ENCODE measurements at places on chromosomes 6 and 20.

- no peak for DNase-seq
Observed at GRCh38 chr6:92759178-92759577, 660.2 kb downstream of the EPHA7 start.

GRCh38 chr6:25973923-25974555, 11.4 kb downstream of the TRIM38 start:
- DNase-seq, result no peak

GRCh38 chr6:1527073-1527457, 82.7 kb upstream of the FOXC1 start:
- DNase-seq, result no peak

- peak; percentile 77 for DNase-seq
Observed at GRCh38 chr20:973785-974194, 28.3 kb downstream of the RSPO4 start.

GRCh38 chr20:49281059-49281912, 3.4 kb upstream of the ZNFX1 start:
- no peak for DNase-seq

DNA sequence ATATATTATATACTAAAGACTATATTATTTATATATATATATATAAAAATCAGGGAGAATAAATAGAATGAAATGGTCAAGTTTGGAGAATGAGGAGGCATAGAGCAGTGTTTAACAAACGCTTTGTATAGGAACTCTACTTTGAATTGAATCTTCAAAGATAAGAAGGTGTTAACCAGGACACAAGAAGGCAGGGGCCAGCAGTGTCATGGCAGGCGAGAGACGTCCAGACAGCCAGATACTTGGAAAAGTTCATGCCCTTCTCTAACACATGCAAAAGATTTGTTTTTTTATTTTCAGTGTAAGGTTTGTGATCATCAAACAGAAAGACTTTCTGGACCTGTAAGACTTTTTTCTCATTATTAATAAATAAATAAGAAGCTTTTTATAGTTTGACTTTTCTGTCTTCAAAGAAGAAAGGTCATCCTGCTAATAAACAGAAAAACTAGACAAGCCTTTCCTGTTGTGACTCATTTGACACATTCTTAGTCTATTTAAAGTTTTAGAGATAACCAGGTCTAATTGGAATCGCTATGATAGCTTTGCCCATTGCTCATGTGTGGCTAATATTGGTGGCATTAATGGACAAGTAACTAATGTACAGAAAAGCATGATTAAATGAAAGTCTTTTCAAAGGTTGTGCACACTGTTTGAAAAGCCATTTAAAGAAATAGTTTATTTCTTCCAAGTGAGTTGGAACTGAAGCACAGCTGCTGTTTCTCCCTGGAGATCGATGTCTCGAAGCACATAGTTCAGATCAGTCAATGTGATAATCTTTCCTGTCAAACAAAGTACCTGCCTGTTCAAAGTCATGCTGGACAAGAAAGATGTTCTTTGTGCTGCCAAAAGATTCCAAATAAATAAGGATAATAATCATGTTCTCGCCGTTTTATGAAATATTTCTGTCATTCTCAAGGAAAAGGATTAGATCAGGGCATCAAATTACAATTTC, 420.4 kb upstream of the OPRM1 start:
- no peak for DNase-seq

DNA sequence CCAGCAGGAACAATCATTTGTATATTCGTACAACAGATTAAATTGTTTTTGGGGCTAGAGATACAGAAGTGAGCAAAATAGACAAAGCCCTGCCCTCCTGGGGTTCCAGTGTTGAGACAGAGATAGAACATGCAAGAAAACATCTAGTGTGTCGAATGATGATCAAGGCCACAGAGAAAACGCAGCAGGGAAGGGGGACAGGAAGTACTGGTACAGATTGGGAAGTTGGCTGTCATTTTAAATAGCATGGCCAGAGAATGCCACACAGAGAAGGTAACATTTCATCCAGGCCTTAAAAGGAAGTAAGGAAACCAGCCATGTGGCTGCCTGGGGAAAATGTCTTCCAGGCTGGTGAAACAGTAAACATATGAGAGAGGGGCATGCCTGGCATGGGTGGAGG, 202.6 kb upstream of the MYLIP start:
- no peak for DNase-seq

DNA sequence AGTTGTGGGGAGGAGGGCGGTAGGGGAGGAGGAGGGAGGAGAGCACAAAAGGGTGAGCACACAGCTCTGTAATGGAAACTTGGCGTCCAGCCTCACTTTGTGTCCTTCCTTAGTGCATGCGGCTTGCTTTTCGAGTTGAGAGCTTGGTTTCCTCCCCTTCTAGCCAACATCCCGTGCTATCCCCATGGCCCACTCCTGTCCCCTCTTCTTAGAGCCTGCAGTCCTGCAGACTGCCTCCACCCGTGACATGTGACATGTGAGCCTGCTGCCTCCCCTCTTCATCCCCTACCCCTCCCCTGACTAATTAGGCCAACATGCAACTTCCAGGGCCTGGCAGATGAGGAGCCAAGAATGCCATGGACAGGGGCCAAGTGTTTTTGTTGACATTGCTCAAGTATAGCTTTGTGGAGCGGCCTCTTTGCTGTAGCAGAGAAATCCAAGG, 63.2 kb downstream of the SLC24A3 start:
- no peak for DNase-seq

DNA sequence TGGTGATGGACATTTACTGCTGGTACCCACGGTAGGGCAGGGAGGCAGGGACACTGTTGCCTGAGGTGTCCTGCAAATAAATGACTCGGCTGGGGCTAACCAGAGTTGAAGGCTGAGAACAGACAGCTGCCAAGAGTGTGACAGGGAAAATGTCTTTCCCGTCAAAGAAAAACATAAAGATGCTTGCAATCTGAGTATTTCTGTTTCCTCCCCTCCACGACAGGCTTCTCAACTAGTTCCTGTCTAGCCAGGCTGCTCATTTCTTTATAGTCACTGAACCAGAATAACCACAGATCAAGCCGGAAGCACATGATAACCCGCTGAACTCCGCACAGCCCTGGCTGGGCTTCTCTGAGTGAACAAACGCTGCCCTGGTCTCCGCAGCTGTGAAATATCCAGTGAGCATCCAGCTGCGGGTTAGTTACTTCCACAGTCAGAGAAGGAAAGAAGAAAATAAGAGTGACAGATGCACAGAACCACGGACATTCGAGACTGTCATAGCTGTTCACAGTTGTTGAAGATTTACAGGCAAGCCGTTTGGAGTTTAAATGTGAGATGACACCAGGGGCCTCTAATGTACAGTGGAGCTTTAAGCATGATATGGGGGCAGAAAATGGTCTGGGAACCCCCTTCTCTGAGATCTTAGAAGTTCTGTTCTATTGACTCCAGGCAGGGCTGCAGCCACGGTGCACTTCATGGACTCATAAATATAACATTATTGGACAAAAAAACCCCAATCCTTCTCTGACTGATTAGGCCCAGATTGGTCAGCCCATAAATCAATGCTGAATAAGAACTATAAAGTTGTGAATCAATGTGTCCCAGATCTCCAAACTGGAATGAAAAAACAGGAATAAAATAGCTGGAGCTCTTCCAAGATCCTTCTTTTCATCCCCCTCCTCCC, 299.9 kb upstream of the SUPT3H start:
- DNase-seq, result no peak

- no peak for DNase-seq
Observed at GRCh38 chr20:32132911-32133549, 23.5 kb downstream of the TM9SF4 start.

DNA sequence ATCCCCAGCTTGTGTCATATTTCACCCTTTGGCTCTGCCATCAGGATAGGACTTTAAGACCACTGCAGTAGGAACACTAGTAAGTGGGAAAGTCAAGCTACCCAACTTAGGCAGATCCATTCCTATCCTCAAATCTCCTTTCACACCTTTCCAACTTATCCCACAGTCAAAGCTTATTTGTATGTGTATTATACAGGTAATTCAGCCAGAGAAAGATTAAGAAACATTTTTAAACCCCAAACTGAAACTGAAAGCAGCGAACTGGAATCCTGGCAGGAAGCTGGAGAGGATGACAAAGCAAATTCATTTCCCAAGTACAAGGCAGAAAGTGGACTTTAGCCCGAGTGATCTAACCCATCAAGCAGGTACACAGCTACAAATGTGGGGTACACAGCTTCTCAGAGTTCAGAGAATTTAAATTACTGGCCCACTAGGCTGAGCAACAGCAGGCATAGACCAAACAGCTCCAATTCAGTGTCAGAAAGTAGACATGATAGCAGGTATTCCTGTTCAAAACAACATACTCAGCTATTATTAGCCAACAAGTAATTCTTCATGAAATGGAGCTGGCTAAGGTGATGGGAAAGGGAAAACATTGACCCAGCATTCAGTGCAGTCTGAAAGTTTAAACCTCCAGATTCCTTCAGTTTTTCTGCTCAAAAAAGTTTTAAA, 39.1 kb downstream of the ILRUN start:
- DNase-seq, result no peak

DNA sequence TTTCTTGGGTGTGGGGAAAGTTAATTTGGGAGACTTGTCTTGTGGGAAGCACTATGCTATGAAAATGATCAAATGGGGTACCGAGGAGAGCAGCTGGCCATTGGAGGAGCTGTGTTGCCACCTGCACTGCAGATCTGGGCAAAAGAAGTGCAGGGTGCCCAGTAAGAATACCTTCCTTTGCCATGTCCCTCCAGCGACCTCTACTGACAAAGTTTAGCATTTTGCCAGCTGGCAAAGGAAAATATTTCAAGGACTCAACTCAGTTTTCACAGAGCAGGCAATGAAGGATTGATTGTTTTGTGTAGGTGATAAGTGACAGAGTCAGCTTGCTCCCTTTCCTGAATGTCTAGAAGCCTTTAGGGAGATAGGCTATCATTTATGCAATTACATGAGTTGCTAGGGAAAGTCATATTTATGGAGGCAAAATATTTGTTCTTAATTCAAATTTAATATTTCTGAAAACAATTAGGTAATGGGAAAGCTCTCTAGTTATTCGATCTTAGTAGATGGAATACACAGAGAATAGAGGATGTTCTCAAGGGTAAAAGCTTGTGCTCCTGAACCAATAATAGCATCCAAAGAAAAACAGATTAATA, 118.4 kb downstream of the FARS2 start:
- peak; percentile 15 for DNase-seq

DNA sequence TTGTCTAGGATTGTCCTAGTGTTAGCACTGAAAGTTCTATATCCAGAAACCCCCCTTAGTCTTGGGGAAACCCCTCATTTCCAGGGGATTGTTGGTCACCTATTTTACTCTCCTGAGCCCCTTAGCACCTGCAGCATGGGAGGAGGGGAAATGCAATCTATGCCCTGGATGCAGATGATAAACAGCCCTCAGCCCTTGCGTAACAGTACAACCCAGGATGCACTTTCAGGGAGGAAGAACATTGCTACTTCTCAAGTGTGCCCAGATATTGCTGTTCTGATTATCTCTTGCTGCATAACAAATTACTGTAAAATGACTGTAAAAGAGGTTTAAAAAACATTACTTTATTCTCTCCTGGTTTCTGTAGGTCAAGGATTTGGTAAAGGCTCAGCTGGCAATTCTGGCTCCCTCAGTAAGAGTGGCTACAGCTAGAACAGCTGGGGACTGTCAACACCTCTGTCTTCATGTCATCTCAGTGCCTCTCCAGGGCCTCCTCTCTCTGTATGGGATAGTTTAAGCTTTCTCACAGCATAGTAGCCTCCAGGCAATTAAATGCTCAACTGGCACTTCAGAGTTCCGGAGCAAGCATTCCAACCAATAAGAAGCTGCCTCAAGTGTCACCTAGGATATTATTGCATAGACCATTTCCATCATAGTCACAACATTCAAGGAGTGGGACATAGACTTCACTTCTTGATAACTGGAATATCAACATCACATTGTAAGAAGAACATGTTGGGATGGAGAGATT, 117.8 kb upstream of the FOXO3 start:
- no peak for DNase-seq

DNA sequence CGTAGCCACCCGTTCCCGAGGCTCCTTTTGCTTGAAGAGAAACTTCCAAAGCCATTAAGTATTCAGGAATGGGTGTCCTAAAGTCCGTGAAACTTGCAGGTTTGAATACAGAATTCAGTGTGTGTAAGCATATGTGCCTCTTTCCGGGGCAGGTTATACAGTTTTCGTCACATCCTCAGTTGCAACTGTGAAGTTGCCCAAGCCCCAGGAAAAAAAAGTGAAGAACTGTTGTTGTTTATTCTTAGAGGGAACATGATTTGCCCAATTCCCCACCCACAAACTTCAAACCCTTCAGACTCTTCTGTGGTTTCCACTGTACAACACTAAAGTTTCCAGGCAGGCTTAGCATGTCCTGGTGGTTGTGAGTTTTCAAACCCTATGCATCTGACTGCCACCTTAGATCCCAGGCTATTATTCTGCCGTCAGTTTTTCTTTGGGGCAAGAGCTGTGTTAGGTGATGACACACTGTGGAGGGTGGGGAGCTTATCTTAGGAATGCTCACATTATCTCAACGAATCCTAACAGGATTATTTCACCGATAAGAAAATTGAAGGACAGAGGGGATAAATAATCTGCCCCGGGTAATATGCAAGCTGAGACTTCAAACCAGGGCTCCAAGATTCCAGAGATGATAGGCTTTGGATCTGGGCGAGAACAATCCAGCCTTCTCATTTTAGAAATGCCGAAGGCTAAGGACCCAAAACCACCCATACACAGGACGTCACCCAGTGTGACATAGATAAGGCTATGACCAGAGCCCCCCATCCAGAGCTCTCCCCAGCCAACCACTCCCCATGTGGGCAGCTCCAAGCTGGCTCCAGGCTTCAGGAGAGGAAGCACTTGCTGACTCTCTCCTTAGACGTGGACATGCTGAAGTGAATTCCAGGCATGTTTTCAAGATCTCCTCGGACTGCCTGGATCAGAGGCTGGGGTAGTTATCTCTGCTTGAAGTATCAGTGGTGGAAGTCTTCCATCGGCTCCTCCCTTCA, 81.7 kb upstream of the AFDN start:
- DNase-seq, result no peak

DNA sequence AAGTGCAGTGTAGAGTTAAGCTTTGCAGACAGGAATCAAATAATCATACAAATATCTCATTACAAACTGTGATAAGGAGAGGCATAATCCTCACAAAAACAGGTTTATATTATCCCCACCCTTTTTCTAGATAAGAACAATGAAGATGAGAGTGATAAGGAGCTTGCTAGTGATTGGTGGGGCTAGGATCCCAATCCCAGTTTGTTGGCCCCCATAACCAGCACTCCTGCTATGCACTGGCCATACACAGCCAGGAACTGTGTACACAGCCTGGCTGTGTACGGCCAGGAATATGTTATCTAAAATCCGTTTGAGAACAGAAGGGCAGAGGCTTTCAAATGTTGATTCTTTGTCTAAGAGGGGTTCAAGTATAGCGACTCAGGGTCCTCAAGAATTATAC, 180.6 kb downstream of the EYA2 start:
- DNase-seq, result no peak

GRCh38 chr6:41724586-41725501, 10.6 kb downstream of the TFEB start:
- DNase-seq, result no peak

All from H54 (cell line).